ENCODE measurements at places on chromosomes 16 and 17.

DNA sequence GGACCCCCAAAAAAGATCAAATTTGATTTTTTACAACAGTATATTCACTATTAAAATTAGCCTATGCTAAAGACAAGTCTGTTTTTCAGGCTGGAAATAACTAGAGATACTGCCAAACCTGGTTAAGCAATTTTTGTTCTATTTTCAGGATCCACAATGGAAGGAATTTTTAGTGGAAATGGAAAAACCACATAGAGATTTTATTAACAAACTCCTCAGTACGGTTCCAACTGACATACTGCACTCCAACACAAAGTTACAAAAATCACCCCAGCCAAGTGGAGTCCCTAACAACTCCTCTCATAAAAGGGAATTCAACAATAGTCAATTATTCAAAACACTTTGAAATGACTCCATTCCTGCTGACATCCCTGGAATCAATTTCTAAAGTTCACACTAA lies 101.6 kb upstream of the TOB1 start:
- no peak overlapping the region for H3K4me3 ChIP-seq
- no peak overlapping the region for H3K27ac ChIP-seq
- no peaks in the 10 kb centered on the region for H3K36me3 ChIP-seq
- no peak for DNase-seq
- no peaks in the 10 kb centered on the region for H3K27me3 ChIP-seq

- no peak overlapping the region for H3K27ac ChIP-seq
- 0 out of 2 replicates have a peak, but pooled peaks cover 3% of the 10 kb centered on the region for H3K4me1 ChIP-seq
- H3K36me3 ChIP-seq: no peaks in the 10 kb centered on the region
- H3K4me3 ChIP-seq: no peak overlapping the region
- DNase-seq: no peak
Observed at GRCh38 chr17:44892250-44892649, 7.0 kb downstream of the EFTUD2 start.

DNA sequence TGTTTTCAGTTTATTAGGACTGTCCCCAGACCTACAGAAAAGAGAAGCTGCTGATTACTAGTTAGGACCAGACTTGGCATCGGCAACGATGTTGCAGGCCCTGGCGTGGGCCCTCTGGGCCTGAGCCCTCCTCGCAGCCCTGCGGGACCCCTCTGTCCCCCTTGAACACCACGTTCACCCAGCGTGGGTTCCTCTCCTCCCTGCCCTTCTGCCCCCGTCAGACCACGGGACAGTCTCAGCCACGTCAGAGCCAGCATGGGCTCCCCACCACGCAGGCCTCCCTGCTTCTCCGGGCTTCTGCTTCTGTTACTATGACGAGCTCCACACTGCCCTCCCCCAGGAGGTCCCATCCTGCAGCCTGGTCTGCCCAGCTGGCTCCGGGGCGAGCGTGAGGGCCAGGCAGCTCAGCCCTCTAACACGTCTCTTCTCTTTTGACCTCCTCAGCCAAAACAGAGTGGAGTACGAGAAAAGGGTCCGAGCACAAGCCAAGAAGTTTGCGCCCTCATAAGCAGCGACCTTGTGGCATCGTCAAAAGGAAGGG lies 9.1 kb upstream of the BAIAP3 start:
- no peaks in the 10 kb centered on the region for H3K27me3 ChIP-seq
- H3K27ac ChIP-seq: no peak overlapping the region
- H3K36me3 ChIP-seq: peaks cover 2% of the 10 kb centered on the region
- H3K4me1 ChIP-seq: no peaks in the 10 kb centered on the region
- H3K4me3 ChIP-seq: no peak overlapping the region
- DNase-seq: no peak

DNA sequence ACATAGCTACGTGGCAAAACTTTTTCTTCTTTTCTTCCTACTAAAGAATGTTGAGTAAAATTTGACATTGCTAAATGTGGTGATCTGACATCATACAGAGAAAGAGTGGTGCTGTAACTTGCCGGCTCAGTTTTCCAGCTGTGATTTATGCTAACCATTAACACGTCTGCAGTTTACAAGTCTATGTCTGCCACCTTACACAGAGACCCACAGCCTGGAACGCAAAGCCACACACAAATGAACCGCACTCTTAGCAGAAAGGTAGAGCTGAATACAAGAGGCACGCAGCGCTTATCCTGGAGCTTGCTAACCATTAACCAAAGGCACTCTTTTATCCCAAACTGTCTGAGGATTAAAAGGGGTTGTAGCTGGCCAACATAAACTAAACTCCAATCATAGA lies 31.9 kb downstream of the CACNG1 start:
- H3K27ac ChIP-seq: peak overlapping the region; percentile 26
- peaks cover 25% of the 10 kb centered on the region for H3K4me1 ChIP-seq
- H3K36me3 ChIP-seq: peaks cover 2% of the 10 kb centered on the region
- H3K4me3 ChIP-seq: no peak overlapping the region
